Activated naive CD8-positive, alpha-beta T cell treated with anti-CD3 and anti-CD28 coated beads for 36 hours (primary cell): ENCODE measurements at places on chromosomes 1 and 21. TPM values are rescaled to one million over a fixed set of nuclear protein-coding genes. Genes with fewer than 3 reads are reported as not detected.

DNA sequence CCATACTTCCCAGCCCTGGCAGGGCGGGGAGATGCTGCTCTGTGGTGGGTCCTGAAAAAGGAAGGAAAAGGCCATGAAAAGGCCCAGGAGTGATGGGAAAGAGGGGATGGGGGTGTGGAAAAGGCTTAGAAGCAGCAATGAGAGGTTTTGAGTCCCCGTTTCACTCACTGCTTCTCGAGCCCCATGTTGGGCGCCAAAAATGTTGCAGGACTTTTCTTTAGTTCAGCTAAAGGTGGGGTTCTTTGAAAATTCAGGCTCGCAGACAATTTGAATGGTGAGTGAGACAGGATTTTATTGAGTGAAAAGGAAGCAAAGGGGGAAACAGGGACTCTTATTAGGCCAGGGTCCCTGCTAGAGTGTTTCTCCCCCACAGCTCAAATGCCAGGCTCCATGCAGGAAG lies 93.1 kb downstream of the MRPS6 start:
- H3K27ac ChIP-seq: no peak overlapping the region
- peak; percentile 8 for DNase-seq
- no peaks in the 10 kb centered on the region for H3K27me3 ChIP-seq
- no peaks in the 10 kb centered on the region for H3K4me1 ChIP-seq

DNA sequence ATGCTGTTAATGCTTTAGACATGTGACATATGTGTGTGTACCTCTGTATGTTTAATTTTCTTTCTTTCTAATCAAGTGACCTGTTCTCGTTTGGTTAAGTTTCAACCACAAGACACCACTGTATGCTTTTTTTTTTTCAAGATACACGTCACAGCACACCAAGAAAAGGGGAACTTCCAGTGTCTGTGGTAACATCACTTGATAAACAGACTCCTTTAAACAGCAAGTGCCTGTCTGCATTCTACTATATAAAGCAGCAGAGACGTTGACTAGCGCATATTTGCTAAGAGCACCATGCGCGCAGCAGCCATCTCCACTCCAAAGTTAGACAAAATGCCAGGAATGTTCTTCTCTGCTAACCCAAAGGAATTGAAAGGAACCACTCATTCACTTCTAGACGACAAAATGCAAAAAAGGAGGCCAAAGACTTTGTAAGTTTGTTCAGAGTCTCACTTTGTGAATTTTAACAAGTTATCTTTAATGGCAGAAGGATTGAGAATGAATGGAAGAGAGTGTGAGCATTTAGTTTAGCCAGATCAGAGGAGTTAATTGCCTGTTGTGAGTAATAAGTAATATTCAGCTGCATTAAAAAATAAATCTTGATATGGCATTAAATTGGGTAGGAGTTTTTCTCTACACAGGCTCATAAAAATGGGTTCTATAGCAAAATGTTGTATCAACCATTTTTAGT lies at the start of gene RGS1:
Gene RGS1 (plus strand): TSS at position 275 of the 691 bp plus-strand sequence. CDS start 20 bp downstream, at position 295.
- peaks cover 7% of the 10 kb centered on the region for H3K36me3 ChIP-seq
- H3K4me1 ChIP-seq: peaks cover 66% of the 10 kb centered on the region
- peak within 1 kb of the TSS; percentile 73 for H3K4me3 ChIP-seq
- peaks cover 5% of the 10 kb centered on the region for H3K27me3 ChIP-seq
- peak; percentile 29 for DNase-seq

- peaks cover 5% of the 10 kb centered on the region for H3K4me1 ChIP-seq
- H3K4me3 ChIP-seq: no peak overlapping the region
- H3K36me3 ChIP-seq: peaks cover 36% of the 10 kb centered on the region
- H3K27ac ChIP-seq: no peak overlapping the region
- no peaks in the 10 kb centered on the region for H3K27me3 ChIP-seq
Measured at GRCh38 chr1:46587069-46587468, 17.0 kb downstream of the MKNK1 start.

- peaks cover 14% of the 10 kb centered on the region for H3K4me1 ChIP-seq
- no peaks in the 10 kb centered on the region for H3K36me3 ChIP-seq
- H3K27me3 ChIP-seq: peaks cover 93% of the 10 kb centered on the region
- DNase-seq: peak; percentile 23
- H3K4me3 ChIP-seq: no peak overlapping the region
- no peak overlapping the region for H3K27ac ChIP-seq
Measured at GRCh38 chr1:20361805-20362381, 71.2 kb downstream of the VWA5B1 start.

- no peaks in the 10 kb centered on the region for H3K36me3 ChIP-seq
- no peak overlapping the region for H3K27ac ChIP-seq
- peaks cover 3% of the 10 kb centered on the region for H3K4me1 ChIP-seq
- no peak for DNase-seq
- H3K27me3 ChIP-seq: peaks cover 7% of the 10 kb centered on the region
- H3K4me3 ChIP-seq: no peak overlapping the region
Measured at GRCh38 chr21:36566644-36567043, 86.7 kb upstream of the CLDN14 start.

DNA sequence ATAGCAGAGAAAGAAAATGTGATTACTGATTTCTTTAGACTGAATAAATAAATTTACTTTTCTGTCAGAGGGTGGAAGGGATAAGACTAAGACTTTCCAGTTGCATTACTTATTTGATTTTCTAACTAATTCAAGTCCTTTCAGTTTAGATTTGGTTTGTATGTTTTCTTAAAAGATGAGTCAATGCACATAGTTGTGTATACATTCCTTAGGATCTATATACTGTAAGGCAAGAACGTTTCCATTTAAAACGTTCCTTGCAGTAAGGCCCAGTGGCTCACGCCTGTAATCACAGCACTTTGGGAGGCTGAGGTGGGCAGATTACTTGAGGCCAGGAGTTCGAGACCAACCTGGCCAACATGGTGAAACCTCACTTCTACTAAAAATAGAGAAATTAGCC lies 14.5 kb upstream of the SERTAD4 start:
- H3K27me3 ChIP-seq: peaks cover 37% of the 10 kb centered on the region
- H3K36me3 ChIP-seq: no peaks in the 10 kb centered on the region
- H3K4me1 ChIP-seq: no peaks in the 10 kb centered on the region
- no peak overlapping the region for H3K4me3 ChIP-seq
- no peak for DNase-seq

GRCh38 chr1:152622803-152623202 lies at the start of gene LCE3A:
Gene LCE3A, minus strand, starts transcription at chr1:152623103. Its CDS starts 0 bp downstream, at chr1:152623103.
- peaks cover 2% of the 10 kb centered on the region for H3K36me3 ChIP-seq
- no peaks in the 10 kb centered on the region for H3K4me1 ChIP-seq

GRCh38 chr1:194442901-194443575 lies 1256.6 kb upstream of the B3GALT2 start:
- peaks cover 3% of the 10 kb centered on the region for H3K4me1 ChIP-seq
- H3K36me3 ChIP-seq: no peaks in the 10 kb centered on the region
- no peak overlapping the region for H3K4me3 ChIP-seq
- DNase-seq: no peak

The GJB5 gene
- total RNA-seq: not detected

The CDC20 gene
- 184 TPM for total RNA-seq

The CYP4Z1 gene
- total RNA-seq: not detected

The ATP1A2 gene
- total RNA-seq: not detected

The ANKRD34A gene
- 10.3 TPM for total RNA-seq
